ENCODE measurements at places on chromosomes 6 and 20.

GRCh38 chr6:34015586-34015985, 130.3 kb downstream of the GRM4 start:
- DNase-seq: peak; percentile 8

DNA sequence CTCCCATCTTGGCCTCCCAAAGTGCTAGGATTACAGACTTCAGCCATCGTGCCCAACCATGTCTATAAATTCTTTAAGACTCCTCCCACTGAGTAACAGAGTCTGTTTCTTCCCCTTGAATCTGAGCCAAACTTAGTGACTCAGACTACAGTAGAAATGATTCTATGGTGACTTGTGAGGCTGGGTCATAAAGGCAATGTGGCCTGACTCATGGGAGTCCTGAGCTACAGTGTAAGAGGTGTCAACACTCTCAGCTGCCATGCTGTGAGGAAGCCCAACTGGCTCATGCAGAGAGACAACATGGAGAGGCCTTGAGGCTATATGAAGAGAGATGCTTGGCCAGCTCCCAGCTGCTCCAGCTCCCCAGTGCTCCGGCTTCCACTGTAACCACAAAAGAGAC, 5.2 kb upstream of the NRSN2 start:
- peak; percentile 91 for DNase-seq

GRCh38 chr6:134619077-134619476, 301.2 kb upstream of the SGK1 start:
- no peak for DNase-seq

DNA sequence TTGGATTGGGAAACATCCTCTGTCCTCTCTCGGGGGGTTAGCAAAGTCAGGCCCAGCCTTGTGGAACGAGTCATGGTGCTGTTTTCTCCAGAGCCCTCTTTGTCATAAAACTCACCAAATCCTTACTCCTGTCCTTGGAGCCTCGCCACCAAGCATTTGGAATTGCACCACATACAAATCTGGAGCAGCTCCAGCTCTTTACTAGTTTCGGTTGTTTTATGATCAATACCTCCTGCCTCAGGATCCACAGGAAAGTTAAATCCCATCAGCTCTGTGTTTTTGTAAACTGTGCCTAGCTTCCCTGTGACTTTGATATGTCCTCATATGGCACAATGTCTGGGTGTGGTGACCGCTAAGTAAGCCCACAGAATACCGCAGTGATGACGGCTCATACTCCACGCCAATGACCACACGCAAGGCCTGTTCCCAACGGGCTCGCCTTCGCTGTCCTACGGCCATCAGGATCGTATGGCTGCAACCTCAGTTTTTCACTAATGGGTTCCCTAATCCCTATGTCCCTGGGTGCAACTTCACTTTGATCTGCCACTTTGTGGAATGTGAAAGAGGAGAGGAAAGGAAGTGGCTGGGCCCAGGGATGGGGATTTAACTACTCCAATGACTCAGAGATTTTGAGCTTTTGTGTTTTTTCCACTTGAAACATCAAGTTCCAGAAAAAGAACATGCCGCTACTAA, 111.3 kb upstream of the FOXQ1 start:
- peak; percentile 49 for DNase-seq

Data from fibroblast of skin of back (primary cell).